ENCODE measurements at places on chromosomes 5 and 9.

DNA sequence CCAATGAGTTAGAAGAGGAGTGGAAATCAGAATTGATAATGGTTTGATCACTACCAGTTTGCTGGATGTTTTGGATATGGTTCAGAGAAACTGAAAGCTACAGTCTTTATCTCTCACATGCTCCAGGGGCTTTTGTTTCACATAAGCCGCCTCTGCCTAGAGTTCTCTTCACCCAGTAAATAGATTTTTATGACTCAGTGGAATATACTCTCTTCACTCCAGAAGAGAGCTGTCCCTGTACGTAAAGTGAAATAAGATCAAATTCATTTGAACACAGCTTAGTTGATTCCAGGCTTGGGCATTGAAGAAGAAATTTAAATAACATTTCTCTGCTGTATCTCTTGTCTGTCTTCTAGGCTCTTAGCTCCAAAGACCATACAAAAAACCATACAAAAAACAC, 184.9 kb downstream of the TRPM3 start:
- no peak for DNase-seq

GRCh38 chr5:176784218-176785165, 25.9 kb upstream of the UNC5A start:
- DNase-seq = no peak

- DNase-seq = no peak
Observed at GRCh38 chr5:174317256-174317894, 271.9 kb downstream of the NSG2 start.

DNA sequence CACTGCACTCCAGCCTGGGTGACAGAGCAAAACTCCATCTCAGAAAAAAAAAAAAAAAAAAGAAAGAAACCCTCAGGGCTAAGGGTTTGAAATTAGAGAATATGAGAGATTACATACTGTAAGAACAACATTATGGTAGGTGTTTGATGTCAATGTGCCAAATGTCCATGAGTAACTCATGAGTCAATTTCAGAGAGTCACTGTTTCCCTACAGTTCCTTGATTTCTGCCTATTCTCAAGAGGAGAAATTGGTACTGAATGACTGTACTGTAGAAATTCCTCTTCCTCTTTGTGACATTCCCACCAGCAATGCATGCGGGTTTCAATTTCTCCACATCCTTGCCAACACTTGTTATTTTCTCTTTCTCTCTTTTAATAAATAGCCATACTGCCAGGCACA, 35.2 kb downstream of the MARVELD2 start:
- DNase-seq = no peak

- DNase-seq = no peak
Observed at GRCh38 chr5:158261674-158262367, 402.9 kb upstream of the CLINT1 start.

All from activated CD4-positive, alpha-beta T cell treated with anti-CD3 and anti-CD28 coated beads for 24 hours (primary cell).